ENCODE measurements at places on chromosomes 7 and 10. TPM values are rescaled to one million over a fixed set of nuclear protein-coding genes. Genes with fewer than 3 reads are reported as not detected.

The MYL7 gene
- not detected for total RNA-seq

The PNLIPRP1 gene
- total RNA-seq = not detected

The ICA1 gene
- 3.5 TPM for total RNA-seq

The EGR2 gene
- 14.2 TPM for total RNA-seq

The ZP3 gene
- not detected for total RNA-seq

The VAX1 gene
- total RNA-seq = 0.23 TPM

The GPR22 gene
- not detected for total RNA-seq

The HMX2 gene
- not detected for total RNA-seq

The OR6V1 gene
- total RNA-seq = not detected
